ENCODE measurements at places on chromosomes 5 and 9.
A peak's percentile ranks its signal among the peaks of the same experiment; 100 is the strongest.

- DNase-seq, result no peak
These were observed 319.5 kb upstream of the TNC start for GRCh38 chr9:115437418-115437817.

GRCh38 chr5:96931605-96932004 lies 4.3 kb upstream of the LNPEP start:
- peak; percentile 57 for DNase-seq

- no peak for DNase-seq
These were observed 485.6 kb downstream of the ZSWIM6 start for GRCh38 chr5:61817472-61818326.

DNA sequence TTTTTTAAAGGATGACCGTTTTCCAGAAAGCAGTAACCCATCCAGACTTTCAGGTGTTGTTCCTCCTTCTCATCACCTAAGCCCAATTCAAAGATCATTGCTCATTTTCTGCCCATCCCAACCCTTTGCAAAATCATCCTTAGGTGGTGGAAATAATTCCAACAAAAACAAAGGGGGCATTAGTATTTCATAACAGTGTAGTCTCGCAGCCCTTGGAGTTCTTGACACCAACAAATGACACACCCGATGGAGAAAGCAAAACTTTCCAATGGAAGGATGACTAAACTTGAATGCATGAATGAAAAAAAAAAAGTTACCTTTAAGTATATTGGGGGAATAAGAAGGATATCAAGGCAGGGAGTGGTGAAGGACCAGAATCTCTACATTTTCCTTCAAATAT lies 117.0 kb downstream of the PAPPA start:
- DNase-seq, result no peak

- DNase-seq, result peak; percentile 77
These were observed at the start of gene NEK6 for GRCh38 chr9:124257844-124258606. Gene NEK6 (plus strand): TSS chr9:124257949. CDS start chr9:124301965, 44,016 bp downstream.

DNA sequence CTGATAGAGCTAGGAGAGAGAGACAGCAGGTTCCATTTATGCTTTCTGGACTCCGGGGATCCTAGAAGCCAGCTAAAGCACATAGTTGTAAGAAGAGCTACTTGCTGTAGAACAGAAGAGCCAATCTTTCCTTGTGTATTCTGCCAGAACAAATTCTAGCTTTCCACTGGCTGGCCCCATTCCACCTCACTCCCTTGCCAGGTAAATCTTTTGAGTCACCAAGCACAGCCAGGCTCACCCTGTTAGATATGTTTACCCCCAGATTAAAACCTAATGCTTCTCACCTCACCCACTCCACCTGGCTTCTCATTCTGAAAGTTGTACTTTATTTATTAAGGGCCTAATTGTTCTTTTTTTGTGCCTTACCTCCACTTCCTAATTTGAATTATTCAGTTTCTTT lies 48.9 kb upstream of the CHD1 start:
- peak; percentile 14 for DNase-seq

GRCh38 chr9:3950534-3950933 lies 349.3 kb downstream of the GLIS3 start:
- DNase-seq, result no peak

DNA sequence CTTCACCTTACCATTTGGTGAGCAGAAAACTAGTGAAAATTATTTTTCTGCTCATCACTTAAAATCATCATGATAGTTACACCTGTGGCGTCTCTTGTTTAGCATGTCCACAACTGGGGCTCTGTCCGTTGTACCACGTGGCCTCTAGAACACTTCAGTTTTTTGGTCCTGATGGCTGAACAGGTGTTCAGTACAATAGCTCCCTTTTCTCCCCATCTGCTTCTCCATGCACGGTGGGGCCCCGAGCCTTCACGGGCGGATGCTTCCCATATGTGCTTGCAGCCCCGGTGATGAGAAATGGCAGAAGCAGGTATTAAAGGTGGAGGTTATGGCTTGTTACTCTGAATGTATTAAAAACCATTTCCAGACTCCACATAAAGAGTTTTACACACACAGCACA lies 304.1 kb downstream of the CWC27 start:
- no peak for DNase-seq

DNA sequence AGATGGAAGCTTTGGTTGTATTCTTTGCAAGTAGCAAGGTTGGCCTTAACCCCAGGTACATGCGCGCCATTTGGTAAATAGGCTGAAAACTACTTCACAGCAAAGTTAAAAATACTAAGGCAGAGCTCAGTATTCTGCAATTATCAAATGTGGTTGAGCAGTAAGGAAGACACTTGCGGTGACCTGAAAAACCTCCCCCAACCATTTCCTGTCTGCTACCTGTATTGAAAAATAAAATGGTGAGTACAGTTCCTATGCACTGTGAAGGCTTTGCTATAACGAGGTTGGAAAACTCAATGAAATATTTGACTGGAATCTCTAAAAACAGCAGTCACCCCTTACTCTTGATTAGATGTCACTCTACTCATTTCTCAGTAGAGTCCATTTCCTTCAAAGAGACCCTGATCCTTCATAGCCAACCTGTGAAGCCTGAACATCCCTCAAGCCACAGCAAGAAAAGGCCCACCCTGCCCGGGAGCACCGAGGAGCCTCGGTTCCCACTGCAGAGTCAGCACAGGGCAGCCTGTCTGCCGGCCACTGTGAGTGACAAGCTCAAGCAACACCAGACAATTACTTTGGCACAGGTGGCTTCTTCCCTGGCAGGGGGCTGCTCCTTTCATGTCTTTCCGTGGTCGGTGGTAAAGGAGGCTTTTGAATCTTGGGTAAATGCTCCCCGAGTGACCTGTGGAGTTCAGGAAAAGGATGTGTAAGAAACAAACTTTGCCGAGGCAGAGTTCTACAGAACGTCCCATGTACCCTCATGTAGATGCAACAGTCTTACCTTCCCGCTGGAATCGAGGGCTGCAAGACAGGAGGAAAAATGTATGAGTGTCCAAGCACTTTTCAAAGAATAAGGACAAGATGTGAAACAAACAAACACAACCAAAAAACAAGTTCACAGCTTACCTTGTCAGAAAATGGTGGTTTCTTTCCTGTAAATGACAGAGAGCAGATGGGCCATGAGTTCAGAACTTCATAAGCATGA lies 29.6 kb downstream of the C5orf58 start:
- DNase-seq, result no peak

DNA sequence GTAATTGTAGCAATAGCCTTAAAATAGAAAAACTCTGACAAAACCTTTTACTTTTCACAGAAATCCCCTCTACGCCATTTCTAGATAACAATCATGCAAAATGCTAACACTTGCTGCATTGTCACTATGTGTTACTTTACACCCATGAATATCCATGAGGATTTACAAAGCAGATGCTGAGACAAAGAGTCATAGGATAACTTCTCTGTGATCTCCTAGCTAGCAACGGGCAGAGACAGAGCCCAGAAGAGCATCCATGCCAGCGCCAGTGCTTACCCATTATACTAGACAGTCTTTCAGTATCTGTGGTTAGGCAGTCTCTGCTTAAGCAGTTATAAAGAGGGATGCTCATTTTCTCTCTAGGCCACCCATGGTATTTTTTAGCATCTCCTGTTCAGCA lies 474.1 kb downstream of the CAAP1 start:
- no peak for DNase-seq

DNA sequence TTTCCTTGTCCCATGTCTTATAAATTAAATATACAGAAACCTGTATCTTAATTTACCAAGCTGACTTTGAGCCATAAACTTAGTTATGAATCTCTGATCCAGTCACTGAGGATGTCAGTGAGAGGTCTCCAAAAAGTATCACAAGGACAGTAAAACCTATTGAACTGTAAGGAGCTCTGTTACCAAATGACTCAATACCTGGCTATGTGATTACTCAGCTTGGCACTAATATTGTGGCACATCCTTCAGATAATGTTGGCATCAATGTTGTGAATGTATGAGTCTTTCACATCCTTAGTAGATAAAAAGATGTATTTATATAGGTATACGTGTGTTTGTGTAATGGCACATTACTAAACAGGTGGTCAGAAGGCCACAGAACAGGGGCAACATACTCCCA lies 18.0 kb upstream of the CAPSL start:
- DNase-seq, result no peak

- DNase-seq, result no peak
These were observed 62.9 kb upstream of the DMRTA1 start for GRCh38 chr9:22383718-22384117.

DNA sequence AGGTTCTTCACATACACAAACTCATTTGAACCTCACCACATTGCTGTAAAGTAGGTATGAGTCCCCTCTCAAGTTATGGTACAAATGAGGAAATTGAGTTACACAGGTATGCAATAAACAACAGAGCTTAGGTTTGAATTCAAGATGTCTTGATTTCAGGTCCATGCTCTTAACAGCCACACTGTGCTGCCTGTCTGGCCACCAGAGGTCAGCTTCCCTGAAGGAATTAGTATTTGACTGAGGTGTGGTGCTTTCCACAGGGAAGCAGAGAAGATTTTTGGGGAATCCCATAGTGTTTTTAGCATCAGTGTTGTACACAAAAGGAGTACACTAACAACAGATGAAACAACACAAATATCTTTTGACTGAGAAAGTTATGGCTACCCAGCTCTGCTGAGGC lies 94.4 kb upstream of the ITGA1 start:
- DNase-seq, result no peak

GRCh38 chr5:31811210-31811609 lies 172.3 kb downstream of the PDZD2 start:
- DNase-seq, result no peak

DNA sequence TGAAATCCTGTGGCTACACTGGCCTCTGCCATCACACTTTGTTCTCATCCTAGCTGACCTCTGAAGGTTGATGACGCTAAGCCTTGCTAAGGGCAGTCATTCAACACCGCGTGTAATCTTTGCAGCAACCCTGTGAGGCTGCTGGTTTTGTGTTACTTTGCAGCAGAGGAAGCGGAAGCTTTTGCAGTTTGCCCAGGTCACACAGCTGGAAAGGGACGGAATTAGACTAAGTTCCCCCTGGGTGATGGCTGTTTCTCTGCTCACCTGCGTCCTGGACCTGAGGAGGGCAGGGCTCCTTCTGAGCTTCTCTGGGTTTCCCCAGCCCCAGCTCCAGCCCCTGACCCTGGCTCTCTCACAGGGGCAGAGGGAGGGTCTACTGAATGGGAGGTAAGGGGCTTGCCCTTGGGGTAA lies 7.3 kb upstream of the SLC25A51 start:
- DNase-seq, result no peak

- no peak for DNase-seq
These were observed 72.7 kb downstream of the PHAX start for GRCh38 chr5:126673477-126673876.

DNA sequence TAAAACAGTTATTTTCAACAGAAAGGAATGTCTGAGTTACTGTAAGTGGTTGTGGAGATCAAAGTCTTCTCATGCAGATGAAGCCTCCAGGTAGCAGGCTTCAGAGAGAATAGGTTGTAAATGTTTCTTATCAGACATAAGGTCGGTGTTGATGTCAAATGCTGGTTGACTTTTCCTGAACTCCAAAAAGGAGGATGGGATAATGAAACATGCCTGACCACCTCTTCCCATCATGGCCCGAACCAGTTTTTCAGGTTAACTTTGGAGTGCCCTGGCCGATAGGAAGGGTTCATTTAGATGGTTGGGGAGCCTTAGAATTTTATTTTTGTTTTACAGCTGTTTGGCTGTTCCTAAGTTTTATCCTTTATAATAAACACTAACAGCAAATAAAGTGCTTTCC lies 478.4 kb downstream of the ACTL7B start:
- no peak for DNase-seq

GRCh38 chr9:109582386-109582785 lies 84.3 kb upstream of the PTPN3 start:
- DNase-seq, result no peak

GRCh38 chr5:175235251-175235960 lies 208.6 kb downstream of the DRD1 start:
- no peak for DNase-seq

GRCh38 chr9:114516913-114517312 lies 11.6 kb upstream of the WHRN start:
- DNase-seq, result no peak

GRCh38 chr5:180470966-180471582 lies 23.1 kb upstream of the CNOT6 start:
- DNase-seq, result peak; percentile 82

- no peak for DNase-seq
These were observed 210.0 kb downstream of the AUH start for GRCh38 chr9:91151718-91152095.

DNA sequence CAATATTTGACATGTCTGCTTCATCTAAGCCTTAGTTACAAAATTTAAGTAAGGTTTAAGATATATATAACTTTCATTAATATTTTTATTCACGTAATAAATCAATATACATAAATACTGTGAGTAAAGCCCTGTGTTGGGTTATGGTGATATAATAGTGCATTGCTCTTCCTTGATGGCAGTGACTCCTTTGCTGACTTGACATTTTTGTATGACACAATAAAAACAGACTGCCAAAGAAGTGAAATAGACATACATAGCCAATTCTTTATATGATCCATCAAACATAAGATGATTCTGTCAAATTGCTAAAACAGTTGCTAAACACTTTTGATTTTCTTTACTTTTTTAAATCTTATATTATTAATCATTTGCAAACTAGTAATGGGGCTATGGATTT lies 1518.2 kb downstream of the EFNA5 start:
- no peak for DNase-seq

- no peak for DNase-seq
These were observed 35.6 kb upstream of the SSBP2 start for GRCh38 chr5:81786496-81786895.

GRCh38 chr5:110086658-110087388 lies 397.1 kb downstream of the MAN2A1 start:
- peak; percentile 23 for DNase-seq

DNA sequence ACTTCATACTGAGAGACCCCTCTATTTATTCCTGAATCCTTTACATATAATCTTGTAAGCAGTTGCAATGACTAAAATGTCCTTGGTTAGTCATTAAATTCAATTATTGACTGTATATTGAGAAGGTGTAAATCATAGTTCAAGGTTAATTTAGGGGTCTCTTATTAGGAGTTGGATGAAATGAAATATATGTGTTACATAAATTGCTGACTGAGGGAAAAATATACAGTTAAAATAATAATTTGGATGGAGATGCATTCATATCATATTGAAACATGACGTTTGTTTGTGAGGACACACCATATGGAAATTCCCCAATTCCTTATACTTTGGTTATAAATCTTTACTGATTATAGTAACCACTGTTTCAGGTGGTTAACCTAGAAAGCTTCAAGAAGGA lies 430.6 kb downstream of the PDE4D start:
- no peak for DNase-seq

DNA sequence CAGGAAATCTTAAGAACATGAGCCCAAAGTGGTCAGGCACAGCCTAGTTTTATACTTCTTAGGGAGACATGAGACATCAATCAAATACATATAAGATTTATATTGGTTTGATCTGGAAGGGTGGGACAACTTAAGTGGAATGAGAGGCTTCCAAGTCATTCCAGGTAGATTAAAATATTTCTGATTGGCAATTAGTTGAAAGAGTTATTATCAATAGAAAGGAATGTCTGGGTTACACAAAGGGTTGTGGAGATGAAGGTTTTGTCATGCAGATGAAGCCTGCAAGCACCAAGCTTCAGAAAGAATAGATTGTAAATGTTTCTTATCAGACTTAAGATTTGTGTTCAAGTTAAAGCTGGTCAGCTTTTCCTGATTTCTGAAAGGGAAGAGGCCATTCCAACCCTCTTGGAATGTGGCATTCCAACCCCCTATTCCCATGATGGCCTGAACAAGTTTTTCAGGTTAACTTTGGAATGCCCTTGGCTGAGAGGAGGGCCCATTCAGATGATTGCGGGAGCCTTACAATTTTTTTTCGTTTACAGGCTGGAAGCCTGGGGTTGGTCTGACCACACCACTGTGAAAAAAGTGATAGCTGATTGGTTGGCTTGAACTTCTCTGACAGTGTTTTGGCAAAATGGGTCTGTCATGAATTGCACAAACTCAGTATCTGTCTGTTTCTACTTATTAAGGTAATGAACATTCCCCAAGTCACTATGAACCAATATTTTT lies 245.6 kb upstream of the RAI14 start:
- no peak for DNase-seq

All from Karpas-422 (cell line).